ENCODE measurements at places on chromosomes 13 and 19. TPM values are rescaled to one million over a fixed set of nuclear protein-coding genes. Genes with fewer than 3 reads are reported as not detected.
A peak's percentile ranks its signal among the peaks of the same experiment; 100 is the strongest.

DNA sequence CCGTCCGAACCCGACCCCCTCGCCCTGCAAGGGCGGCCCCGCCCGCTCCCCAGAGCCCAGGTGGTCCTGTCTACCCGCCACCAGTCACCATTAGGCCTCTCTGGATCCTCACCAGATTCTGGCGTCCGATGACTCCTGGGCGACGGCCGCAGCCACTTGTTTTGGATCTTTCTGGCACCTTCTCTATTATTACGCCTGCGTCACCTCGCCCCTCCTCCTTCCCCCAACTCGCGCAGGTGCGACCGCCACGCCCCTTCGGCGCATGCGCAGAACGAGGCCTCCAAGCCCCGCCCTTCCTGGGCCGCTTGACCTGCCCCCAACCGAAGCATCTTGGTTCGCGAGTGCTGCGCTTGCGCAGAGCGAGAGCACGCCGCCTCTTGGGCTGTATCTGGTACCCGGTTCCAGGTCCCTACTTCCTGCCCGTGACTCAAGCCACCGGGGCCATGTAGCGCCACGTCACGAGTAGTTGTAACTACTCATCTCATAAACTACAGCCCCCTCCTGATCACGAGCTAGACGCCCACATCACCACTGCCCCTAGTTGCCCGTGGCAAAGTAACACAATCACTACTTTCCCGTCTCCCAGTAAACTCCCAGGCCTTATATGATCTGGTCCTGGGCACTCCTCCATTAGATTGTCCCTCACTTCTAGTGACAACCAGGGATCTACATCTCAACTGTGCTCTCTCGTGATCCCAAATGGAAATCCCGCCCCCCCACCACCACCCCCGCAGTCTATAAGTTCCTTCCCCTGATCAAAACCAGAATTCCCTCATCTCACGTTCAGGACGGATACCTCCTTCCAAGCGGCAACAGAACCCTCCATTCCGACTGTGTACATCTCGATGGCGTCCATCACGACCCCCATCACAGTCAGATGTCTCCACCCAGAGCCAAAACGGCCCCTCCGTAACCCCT, at the start of gene DEDD2:
DEDD2 (minus strand) TSS at position 158 of the 918 bp plus-strand sequence. CDS start 670 bp downstream, outside the sequence.
- peak; percentile 100 for DNase-seq

DNA sequence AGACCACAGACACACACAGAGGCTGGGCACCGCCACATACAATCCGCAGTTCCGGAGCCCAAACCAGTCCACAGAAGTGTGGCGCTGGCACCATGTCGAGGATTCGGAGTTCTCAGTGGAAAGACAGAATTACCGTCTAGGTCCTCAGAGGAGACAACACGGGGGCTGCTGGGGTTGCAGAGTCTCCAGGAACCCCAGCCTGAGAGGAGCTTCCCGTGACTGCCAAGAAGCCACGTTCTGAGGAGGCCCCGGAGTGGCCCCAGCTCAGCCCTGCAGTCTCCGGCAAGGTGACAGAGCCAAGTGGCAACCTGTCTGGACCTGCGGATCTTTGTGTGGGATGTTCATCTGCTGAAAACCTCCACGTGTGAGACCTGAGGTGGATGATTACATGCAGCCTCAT, 7.3 kb upstream of the ADPRHL1 start:
- no peak for DNase-seq

DNA sequence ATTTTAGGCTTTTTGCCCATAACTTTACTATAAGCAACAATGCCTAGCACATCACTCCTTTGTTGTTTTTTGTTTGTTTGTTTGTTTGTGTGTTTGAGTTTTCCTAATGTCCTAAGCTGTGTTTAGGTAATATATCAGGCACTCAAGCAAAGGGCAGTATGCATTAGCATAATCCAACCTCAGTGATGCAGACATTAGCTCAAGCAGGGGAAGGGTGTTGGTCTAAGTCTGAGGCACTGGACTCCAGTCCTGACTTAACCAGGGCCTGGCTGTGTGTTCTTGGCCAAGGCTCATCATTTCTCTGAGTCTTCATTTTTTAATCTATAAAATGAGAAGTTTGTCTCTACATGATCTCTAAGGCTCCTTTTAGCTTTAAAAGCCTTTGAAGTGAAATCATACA, 65.9 kb upstream of the RFC3 start:
- no peak for DNase-seq

PTPRH gene
- total RNA-seq, result 1.00 TPM

UPK1A gene
- total RNA-seq, result 0.45 TPM

Measured in mesenteric fat pad (tissue), 1 donor.